EL (cell line): ENCODE measurements at places on chromosomes 16 and 17.
A peak's percentile ranks its signal among the peaks of the same experiment; 100 is the strongest.

DNA sequence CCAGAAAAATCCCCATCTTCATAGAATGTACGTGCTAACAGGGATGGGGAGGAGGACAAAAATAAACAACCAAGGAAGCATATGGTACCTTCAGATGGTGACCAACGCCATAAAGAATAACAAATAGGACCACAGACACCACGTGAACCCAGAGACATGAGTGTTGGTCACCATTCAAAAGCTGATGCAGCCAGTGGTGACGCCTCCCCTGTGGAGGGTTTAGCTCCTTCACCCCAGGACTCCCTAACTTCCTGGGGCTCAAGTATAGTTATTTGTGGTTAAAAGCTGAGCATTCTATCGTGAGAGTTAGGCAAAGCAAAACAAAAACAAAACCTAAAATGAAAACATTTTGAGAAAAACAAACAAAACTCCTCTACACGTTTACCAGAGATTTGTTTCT is 184.7 kb downstream of the SOX9 start:
- no peak for DNase-seq

GRCh38 chr16:71675380-71675779 is 49.1 kb downstream of the PHLPP2 start:
- DNase-seq = no peak

DNA sequence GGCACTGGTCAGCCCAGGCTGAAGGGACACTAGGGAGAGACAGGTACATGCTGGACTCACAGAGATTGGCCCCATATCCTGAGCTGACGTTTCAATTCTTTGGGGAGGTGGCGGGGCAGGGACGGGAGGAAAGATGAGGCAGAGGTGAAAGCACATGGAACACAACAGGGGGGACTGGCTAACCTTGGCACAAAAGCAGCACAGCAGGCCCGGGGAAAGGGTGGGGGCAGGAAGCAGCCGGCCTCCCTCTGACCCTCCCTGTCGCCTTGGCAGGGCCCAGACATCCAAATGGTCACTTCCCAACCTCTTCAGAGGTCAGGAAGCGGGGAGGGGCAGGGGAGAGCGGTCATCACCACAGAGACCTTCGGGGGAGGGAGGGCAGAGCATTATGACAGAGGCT is 6.6 kb downstream of the VAT1 start:
- DNase-seq = no peak

GRCh38 chr16:11198828-11199227 is 57.2 kb downstream of the SOCS1 start:
- DNase-seq = no peak

GRCh38 chr17:27354051-27354490 is 60.2 kb downstream of the WSB1 start:
- DNase-seq = no peak

GRCh38 chr17:16433514-16433913 is 18.1 kb downstream of the TRPV2 start:
- DNase-seq = no peak

GRCh38 chr16:30992931-30993816 is 8.2 kb downstream of the HSD3B7 start:
- no peak for DNase-seq

- no peak for DNase-seq
Observed at GRCh38 chr16:81967358-81967757, 43.9 kb downstream of the SDR42E1 start.

DNA sequence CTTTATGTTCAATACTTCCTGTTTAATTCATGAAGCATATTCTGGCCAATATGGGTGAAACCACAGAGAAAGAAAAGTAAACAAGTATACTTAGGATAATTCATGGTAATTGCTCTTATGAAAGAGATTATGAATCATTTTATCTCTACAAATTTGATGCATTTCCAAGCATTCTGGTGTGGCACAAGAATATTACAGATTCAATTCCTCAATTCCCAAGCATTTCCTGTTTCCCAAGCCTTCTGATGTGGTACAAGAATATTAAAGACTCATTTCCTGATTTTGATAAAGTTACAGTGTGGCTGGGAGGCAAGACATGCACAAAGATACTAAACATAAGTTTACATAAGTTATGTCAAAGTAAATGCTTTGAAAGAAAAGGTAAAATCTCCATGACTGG is 126.1 kb upstream of the NUDT7 start:
- no peak for DNase-seq

DNA sequence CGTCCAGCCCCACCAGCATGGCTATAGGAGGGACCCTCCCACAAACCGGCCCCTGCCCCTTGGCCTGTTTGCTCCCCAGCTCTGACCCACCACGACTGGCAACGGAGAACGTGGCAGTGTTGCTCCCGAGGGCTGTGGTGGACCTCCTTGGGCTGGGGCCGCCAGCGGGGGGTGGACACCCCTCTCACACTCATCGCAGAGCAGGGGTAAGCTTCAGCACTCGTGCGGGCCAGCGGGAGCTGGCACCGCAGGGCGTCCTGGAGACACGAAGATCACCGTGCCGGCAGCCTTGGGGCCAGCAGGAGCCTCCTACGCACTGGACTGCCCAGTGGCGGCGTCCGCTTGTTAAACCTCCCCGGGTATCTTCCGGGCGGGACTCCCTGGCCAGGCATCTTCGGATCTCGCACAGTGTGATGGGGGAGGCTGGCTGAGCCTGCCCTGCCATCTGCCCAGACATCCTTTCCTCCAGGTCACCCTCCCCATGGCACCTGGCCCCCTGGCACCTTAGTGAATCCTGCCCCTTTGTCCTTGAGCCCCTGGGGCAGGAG is 53.5 kb downstream of the ABR start:
- DNase-seq = no peak

- no peak for DNase-seq
Observed at GRCh38 chr17:67845374-67845773, 20.1 kb downstream of the BPTF start.

DNA sequence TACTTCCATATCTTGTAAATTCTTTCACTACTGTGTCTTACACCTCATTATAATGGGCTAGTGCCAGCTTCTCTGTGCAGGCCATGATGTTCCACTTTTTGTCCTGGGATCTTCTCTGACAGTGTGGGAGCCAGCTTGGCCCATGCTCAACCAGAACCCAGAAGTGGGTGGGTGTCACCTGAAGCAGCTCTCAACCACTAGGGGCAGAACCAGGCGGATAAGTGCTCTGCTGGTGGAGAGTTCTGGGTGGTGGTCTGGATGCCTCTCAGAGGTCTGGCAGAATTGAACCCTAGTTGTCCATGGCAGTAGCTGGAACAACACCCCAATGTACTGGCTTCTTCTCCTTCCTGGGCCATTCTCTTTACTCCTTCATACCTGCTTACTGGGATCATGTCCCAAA is 254.1 kb upstream of the N4BP1 start:
- DNase-seq = no peak

GRCh38 chr17:78442648-78443218 is 64.3 kb downstream of the PGS1 start:
- no peak for DNase-seq

DNA sequence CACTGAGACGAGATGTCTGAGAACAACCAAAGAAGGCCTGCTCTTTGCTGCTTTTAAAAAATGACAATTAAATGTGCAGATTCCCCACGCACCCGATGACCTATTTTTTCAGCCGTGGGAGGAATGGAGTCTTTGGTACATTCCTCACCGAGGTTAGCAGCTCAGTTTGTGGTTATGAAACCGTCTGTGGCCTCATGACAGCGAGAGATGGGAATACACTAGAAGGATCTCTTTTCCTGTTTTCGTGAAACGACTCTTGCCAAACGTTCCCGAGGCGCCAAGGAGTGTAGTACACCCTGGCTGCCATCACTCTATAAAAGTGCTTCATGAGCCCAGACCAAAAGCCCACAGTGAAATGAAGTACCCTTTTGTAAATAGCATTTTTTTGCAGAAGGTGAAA is 87.8 kb downstream of the CRISPLD2 start:
- DNase-seq = no peak

DNA sequence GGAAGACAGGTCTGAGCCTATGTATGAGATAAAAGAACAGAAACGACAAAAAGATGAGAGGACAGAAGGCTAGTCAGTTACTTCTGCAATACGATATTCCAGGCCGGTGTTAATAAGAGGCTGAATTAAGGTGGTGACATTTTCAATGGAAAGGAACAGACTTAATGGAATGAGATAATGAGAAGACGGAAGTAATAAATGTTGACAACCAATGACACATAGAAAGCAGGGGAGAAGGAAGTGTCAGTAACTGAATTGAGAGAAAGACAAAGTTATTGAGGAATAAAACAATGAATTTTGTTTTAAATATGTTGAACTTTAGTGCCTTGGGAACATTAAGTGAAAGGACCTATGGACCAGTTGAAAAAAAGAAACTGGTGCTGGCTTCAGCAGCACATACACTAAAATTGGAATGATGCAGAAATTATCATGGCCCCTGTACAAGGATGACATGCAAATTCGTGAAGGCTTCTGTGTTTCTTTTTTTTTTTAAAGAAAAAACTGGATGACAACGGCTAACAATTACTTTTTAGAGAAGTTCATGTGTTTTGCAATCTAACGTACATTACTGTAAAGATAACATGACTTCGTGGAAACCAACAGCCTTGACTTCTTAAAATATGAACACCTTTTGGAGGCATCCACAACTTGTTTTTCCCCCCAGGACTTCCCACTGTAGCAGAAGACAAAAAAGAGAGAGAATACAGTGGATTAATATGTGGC is 18.5 kb upstream of the CPD start:
- DNase-seq = no peak

GRCh38 chr16:5580296-5580695 is 482.7 kb upstream of the EEF2KMT start:
- DNase-seq = no peak

DNA sequence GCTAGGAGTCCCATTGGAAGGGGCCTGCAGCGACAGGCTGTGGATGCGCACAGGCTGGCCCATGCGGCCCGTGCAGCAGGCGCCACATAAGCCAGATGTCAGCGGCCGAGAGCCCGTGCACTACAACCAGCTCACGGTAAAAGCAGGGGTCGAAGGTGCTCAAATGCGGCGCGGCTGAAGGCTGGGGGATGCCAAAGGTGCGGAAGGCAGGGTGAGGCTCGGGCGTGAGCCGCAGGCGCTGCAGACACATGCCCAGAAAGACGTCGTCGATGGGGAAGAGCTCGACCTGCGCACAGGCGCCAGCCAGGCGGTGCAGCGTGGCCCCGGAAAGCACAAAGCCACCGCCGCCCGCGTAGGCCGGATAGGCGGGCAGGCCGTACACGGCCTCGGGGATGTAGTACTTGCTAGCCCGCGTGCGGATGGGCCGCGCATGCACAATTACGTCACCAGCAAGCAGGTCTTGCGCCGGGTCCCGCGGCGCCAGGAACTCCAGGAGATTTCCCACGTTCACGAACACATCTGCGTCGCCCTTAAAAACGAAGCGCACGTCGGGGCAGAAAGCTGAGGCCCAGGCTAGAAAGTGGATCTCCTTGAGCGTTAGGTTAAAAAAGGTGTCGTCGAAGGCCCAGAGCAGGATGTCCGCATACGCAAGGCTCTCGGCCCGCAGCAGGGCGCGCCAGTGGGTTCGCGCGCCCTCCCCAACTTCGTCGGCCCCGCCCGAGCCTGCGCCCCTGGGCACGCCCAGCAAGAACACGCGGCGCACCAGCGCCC is 1.3 kb downstream of the B3GNT9 start:
- no peak for DNase-seq

DNA sequence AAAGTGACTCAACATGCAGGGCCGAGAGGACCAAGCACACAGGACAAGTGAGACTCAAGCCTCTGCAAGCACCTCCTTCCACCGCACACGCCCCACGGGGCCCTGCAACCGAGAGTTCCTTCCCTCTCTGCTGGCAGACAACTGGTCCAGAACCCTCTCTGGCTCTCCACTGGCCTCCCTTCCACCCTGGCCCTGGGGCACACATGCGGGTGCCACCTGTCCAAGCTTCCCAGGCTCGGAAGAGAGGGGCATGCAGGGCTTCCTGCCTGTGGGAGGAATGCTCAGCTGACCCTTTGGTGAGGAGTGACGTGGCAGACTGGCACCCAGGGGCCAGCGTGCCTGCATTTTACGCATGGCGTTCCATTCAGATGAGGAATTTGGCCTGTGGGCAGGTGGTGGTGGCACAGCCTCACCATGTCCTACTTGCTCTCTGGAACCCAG is 59.8 kb downstream of the PIPOX start:
- peak; percentile 84 for DNase-seq

GRCh38 chr16:31093132-31093703 is 1.4 kb downstream of the VKORC1 start:
- peak; percentile 64 for DNase-seq

GRCh38 chr16:69853481-69853880 is 91.3 kb downstream of the WWP2 start:
- no peak for DNase-seq

DNA sequence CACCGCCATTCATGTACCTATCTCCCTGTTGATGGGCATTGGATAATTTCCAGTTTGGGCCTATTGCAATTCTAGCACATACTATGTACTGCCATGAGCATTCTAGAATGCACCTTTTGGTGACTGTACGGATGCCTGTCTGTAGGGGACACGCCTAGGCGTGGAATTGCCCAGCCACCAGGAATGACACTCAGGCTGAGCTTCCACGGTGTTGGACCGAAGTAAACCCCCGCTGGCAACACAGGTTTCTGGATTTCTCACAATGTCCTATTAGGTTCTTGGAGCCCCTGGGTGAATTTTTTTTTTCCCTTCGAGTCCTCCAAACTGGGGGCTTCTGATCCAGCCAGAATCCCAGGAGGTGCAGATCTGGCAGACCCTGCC is 146.6 kb downstream of the IRF8 start:
- no peak for DNase-seq

DNA sequence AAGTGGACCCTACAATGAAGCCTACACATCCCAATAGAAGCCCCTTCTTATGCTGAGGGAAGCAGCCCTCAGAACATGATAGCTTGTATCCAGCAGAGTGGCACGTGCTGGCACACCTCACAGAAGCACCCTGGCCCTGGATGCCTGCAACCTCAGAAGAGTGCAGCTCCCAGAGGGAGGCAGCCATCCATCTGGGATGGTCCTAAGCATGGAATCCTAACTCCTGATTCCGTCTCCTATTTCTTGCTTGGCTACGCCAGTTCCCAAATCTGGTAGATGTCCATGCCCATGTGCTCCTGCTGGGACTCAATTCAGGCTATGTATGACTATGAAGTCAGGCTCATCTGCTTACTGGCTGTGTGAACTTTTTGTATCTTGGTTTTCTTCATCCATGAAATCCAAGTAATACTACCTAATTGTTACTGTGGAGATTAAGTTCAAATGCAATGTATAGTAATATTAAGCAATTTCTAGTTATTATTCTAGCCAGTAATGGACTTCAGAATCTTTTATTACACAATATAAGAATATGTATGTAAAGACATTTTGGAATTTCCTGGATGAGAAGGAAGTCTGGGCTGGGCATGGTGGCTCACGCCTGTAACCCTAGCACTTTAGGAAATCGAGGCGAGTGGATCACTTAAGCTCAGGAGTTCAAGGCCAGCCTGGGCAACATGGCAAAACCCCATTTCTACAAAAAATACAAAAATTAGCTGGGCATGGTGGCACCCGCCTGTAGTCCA is 32.4 kb downstream of the SIAH1 start:
- no peak for DNase-seq

GRCh38 chr16:87829988-87830672 is 39.2 kb downstream of the SLC7A5 start:
- DNase-seq = no peak

DNA sequence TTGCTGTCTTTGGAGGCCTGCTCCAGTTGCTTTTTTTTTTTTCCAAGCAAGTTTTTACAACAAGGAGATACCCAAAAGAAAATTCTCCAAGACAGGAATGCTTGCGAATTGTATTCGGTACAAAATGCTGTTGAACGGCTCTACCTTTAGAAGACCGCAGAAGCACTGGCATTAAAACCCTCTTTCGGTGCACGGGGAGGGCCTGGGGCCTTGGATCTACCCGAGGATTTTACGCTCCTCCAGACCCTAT is 1.3 kb upstream of the HELZ start:
- DNase-seq = no peak
